ENCODE measurements at places on chromosomes 3 and 15.

DNA sequence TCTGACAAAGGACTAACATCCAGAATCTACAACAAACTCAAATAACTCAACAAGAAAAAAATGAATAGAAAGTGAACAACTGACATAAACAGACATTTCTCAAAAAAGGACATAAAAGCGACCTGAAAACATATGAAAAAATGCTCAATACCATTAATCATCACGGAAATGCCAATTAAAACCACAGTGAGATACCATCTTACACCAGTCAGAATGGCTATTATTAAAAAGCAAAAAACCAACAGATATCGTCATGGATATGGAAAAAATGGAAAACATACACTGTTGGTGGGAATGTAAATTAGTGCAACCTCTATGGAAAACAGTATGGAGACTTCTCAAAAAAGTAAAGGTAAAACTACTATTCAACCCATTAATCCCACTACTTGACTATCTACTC, 53.3 kb downstream of the ZNF385D start:
- DNase-seq = no peak

DNA sequence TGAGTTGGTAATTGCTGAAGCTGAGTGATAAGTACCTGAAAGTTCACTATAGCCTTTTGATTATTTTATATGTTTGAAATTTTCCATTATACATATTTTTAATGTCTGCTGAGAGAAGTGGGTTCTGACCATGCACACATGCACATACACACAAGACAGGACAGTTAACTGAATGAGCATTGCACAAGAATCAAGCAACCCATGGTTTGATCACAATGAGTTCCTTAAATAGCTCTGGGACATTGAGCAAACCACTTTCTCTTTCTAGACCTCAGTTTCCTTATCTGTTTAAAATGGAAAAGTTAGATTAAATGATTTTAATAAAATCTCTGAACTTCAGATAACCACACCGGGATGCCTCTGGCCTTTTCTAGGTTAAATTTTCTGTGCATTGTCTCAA, 26.7 kb downstream of the SNTN start:
- DNase-seq = no peak

- DNase-seq = no peak
Measured at GRCh38 chr3:66497985-66498671, 2.7 kb downstream of the LRIG1 start.

DNA sequence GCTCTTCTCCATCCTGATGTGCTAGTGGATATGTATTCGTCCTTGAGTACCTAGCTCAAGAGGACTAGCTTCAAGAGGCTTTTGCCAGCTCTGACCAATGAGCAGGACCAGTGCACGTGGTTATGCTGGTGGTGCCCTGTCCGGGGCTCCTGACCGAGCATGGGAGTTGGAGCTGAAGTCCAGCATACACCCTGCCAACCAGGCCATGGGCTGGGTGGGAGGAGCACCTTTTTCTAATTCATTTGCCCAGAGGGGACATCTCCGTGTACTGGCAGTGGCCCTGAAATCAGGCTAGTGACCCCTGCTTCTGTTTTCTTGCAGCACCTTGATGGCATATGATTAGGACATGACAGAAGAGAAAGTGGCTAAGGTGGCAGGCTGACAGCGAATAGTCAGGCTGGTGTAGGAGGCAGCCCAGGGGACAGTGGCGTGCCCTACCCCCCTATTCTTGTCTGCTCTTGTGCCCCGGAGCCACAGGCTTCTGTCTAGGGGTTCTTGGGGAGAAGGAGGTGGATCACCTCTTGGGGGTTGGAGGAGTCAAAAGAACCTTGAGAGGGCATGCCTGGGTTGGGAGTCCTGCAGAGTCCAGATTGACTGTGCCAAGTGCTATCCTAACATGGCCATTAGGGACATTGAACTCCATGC, 16.5 kb downstream of the PODXL2 start:
- no peak for DNase-seq

- DNase-seq = no peak
Measured at GRCh38 chr3:87033205-87033604, 42.3 kb upstream of the VGLL3 start.

GRCh38 chr15:99486371-99487336, 79.1 kb upstream of the MEF2A start:
- peak; percentile 10 for DNase-seq

DNA sequence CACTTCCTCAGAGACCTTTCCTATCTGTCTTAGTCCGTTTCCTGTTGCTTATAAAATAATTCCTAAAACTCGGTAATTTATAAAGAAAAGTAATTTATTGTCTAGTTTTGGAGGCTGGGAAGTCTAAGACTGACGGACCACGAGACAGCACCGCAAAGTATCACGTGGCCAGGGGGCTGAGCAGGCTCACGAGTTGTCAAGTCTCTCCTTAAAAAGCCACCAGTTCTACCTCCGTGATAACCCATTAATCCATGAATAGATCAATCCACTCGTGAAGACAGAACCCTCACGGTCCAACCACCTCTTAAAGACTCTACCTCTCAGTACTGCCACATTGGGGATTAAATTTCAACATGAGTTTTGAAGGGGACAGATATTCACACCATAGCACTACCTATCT, 821 bp downstream of the LINS1 start:
- no peak for DNase-seq

DNA sequence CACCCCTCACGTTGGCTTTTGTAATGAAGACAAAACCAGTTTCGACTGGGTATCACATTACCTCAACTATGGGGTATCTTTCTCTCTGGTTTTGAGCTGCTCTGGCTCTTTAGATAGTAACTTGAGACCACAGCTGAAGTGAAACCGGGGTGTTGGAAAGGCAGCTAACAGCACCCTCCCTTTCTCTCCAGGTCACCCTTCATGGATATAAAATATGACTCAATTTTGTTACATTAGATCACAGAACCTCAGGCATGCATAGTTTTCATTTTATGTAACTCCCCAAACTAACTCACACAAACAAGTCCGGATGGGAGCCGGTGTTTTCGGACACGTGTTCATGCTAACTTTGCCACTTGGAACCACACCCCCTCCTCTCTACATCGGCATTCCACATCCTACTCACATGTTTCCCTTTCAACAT, 90.7 kb downstream of the NR2F2 start:
- DNase-seq = no peak

GRCh38 chr3:52715714-52716305, 9.9 kb downstream of the SPCS1 start:
- DNase-seq = no peak

- no peak for DNase-seq
Measured at GRCh38 chr3:78139166-78139565, 1099.3 kb downstream of the ROBO2 start.

DNA sequence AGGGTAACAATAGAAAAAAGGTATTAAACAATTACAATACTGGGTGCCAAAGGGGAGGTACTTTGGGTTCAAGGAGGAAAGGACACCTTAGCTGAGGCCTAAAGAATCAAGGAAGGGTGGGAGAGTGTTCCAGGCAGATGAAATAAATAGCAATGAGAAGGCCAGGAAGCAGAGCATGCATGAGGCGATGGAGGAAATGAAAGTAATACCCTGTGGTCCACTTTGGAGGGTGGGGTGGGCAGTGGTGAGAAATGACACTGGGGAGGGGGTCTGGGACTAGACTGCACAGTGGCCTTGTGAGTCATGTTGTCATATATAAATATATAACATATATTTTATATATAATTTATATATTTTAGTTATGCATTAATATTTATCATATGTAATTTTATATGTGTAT, 55.9 kb downstream of the BHLHE40 start:
- no peak for DNase-seq

- DNase-seq = no peak
Measured at GRCh38 chr15:91426412-91426811, 326.4 kb downstream of the SV2B start.

DNA sequence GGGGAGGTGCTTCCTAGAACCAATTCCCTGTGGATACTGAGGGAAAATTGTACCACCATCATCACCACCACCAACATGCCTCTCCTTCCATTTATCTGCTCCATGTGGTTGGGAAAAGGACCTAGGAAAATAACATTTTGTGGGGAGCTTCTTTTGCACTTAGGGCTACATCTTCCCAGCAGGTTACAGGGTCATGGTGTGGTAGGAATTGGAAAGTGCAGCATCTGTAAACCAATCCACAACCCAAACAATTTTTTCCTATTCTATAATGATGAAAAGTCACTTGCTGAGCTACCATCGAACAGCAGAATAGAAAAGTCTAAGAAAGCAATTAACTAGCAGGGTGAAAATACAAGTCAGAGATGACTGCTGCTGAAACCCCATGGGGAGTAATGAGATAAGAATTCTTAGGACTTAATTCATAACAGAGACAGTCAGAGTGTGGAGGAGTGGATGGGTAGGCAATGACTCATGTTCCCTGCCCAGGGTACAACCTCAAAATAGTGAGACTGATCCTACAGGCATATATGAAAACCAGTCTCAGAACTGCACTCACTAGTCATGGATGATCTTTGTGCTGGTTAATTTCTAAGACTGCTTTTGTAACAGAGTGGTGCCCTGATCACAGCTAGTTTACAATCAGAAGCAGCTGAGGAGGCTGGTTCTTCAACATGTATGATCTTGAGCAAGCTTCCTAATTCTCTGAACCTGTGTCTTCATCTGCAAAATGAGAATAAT, 38.1 kb upstream of the LEKR1 start:
- DNase-seq = no peak

GRCh38 chr3:51716805-51717204, 9.9 kb downstream of the GRM2 start:
- DNase-seq = no peak

GRCh38 chr3:161221806-161222600, 892 bp downstream of the NMD3 start:
- no peak for DNase-seq

DNA sequence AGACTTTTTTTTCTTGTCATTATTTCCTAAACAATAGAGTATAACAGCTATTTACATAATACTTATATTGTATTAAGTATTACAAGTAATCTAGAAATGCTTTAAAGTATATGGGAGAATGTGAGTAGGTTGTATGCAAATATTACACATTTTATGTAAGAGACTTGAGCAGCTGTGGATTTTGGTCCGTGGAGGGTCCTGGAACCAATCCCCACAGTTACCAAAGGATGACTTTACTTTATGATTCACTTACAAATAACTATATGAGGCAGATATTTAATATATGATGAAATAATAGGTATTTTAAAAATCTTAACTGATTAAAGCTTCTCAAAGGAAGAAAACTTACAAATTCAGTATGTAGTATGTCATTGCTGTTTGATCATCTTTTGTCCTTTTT, 56.3 kb downstream of the PPP2R3A start:
- no peak for DNase-seq

DNA sequence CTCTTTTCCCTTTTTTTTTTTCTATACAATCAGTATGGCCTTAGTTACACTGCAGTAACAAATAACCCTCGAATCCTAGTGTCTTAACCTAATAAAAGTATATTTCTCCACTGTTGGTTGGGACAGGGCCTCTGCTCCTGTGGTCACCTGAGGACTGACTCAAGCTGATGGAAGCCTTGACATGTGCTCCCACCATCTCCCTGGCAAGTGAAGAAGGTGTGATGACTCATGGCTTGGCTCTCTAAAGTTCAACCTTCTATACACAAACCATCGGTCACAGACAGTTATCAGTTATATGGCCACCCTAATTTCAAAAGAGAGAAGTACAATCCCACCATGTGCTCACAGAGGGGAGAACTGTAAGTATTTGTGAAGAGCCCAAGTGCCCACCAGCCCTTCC, 65.8 kb upstream of the CACNA2D3 start:
- no peak for DNase-seq

- DNase-seq = no peak
Measured at GRCh38 chr15:95857124-95857757, 473.3 kb upstream of the NR2F2 start.

- DNase-seq = no peak
Measured at GRCh38 chr15:79881668-79882067, 15.1 kb downstream of the MTHFS start.

- no peak for DNase-seq
Measured at GRCh38 chr15:59531066-59531675, 80.4 kb upstream of the GCNT3 start.

GRCh38 chr3:32048487-32049182, 57.8 kb upstream of the GPD1L start:
- DNase-seq = no peak

Measured in NCI-H774 (cell line).